ENCODE measurements at places on chromosomes 2 and 18.

DNA sequence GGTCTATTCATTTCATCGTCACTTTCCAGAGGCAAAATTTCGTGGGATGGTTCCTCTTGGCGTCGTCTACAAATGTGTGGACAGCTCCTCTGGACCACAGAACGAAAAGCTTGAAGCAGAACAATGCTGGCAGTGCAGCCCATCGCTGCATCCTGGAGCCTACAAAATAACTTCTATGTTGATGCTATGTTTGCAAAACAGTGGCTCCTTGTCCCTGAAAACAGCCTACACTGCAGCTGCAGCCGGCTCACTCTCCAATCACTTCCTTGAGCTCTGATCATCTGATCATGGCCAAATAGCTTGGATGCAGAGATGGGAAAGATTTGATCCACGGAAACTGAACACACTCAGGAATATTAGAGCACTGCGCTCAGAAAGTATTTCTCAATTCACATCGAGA is 60.0 kb downstream of the DOCK10 start:
- DNase-seq, result peak; percentile 49

DNA sequence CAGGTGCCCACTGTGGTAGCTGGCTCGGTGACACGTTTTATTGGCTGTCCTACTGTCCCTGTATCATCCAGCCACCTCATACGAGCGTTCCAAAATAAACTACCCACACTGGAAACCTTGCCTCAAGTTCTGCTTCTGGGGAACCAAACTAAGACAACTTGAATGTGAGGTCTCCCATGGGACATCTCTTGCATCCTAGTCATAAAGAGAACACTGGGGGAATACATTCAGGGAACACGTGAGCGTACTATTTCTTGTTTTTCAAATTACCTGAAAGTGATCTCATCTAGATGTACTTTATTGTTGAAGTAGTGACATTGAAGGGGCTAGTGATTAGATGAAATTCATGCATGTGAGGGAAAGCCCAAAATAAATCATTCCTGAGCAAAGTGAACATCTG is 15.0 kb downstream of the LYG2 start:
- DNase-seq, result no peak

GRCh38 chr2:104769096-104769495 is 84.8 kb upstream of the POU3F3 start:
- peak; percentile 49 for DNase-seq

DNA sequence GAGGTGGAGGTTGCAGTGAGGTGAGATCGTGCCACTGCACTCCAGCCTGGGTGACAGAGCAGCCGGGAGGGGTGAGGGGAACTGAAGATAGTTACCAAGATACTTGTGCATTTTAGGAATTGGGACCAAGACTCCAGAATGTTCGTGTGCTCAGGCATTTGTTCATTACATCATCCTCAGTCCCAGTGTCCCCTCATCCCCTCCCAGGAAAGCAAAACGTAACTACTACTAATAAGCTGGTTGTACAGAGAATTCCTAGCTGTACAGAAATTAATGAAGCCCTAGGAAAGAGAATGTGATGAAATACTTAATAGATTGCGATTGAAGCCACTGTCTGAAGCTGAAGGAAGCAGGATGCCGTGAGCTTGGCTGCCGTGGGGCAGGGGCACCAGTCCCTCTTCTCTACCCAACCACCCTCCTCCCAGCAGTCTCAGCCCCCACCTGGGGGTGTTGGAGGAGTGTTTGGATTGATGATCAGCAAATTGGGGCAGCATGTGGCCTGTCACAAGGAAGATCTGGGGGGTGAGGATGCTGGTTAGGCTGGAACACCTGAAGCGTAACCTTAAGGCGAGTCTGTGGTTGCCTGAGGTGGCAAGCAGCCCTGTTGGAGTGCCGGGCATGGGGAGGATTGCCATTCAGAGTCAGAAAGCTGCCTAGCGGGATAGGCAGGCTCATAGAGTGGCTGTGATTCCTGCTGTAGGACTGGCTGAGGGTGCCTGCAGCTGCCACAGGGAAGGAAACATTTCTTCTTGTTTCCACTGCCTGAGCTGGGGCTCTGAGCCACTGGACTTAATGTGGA is 140.9 kb downstream of the SH3RF3 start:
- DNase-seq, result no peak

- DNase-seq, result no peak
These were observed 44.8 kb downstream of the ASB18 start for GRCh38 chr2:236219411-236219810.

DNA sequence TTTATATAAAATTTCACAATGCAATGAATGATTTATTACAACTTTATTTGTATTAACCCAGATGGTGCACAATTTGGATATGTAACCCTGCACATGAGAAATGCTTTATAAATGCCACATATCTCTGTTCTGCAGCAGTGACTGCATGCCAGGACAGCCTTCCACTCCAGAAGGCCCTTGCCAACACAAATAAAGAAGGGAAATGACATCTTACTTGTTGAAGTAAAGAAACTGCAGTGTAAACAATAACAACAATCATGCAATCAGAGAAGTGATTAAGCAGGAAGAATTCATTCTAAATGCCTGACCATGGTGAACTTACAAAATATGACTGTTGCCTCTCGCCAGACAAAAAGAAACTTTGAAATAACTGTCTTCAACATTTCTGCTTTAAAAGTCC is 129.9 kb upstream of the CHST9 start:
- DNase-seq, result no peak

GRCh38 chr2:214410918-214411554 is at the start of gene VWC2L:
VWC2L (plus strand) TSS chr2:214411054; CDS start chr2:214414194, 3,140 bp downstream.
- DNase-seq, result peak; percentile 65

GRCh38 chr2:234444893-234445292 is 52.0 kb downstream of the ARL4C start:
- peak; percentile 59 for DNase-seq

GRCh38 chr2:22185251-22185650 is 1061.5 kb downstream of the TDRD15 start:
- DNase-seq, result no peak

GRCh38 chr2:137950238-137950637 is 14.0 kb upstream of the HNMT start:
- no peak for DNase-seq

DNA sequence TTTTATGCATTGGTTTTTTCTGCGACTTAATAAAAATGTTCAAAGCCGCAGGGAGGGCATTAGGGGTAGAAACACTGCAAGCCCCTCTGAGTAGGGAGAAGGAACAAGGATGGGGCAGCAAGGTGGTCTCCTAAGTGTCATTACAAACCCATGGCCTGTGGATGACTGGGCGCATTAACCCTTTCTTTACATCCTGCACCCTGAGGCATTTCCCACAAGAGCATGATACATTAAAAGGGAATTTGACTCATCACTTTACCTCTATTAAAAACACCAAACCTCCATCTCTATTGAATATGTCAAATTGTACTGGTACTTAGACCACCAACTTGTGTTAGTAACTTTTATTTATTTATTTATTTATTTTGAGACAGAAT is 112.5 kb downstream of the VIT start:
- no peak for DNase-seq

DNA sequence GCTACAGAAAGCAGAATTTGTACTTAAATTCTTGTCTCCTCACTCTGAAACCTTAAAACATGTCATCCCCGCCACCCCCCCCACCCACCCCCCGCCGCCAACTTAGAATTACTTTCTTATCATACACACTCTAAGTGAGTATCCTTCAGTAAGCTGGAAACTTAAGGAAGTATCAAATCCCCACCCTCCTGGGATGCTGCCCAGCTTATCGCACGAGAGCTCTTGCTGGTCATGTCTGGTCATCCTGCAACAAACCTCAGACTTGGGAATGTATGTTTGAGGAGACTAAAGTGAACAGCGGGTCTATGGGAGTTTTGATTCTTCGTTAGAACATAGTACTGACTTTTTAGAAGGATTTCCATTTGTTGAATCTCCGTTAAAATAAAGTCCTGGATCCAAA is 203.3 kb downstream of the PTGR3 start:
- peak; percentile 19 for DNase-seq

GRCh38 chr2:145166731-145167302 is 646.9 kb upstream of the ZEB2 start:
- peak; percentile 12 for DNase-seq

DNA sequence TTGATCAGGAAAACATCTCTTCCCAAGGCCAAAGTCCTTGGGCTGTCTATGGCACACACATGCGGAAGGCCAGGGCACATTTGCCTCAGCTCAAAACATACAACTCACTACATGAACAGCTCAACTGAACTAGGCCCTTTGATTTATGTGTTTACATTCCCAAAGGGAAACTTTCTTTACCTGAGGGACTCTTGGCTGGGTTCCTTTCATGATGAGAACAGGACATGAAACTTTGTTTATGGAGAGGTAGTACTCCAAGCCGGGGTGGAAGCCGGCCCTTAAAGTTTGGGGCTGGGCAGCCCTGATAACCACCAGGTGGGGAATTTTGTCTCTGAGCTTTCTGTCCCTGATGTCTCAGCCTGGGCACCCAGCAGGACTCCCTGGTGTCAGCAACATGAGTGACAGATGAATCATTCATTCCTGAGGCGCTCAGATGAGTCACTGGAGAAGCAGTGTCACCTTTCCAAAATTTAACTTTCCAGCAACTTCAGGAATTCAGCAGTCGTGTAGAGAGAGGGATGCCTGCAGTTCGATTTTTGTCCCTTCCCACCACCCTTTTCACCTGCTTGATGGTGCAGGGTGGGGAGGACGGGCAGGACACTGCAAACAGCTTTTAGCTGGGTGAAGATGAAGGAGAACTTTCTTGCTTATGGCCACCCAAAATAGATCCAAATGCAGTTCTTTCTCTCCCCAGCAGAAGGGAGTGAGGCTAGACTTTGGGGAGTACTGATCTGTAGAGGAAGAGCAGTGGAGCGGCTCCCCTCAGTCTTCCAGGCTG is 331.6 kb downstream of the DYSF start:
- DNase-seq, result peak; percentile 30

- peak; percentile 35 for DNase-seq
These were observed 102.5 kb downstream of the RIT2 start for GRCh38 chr18:43012951-43013350.

- DNase-seq, result no peak
These were observed 150.0 kb downstream of the DYSF start for GRCh38 chr2:71603311-71603811.

DNA sequence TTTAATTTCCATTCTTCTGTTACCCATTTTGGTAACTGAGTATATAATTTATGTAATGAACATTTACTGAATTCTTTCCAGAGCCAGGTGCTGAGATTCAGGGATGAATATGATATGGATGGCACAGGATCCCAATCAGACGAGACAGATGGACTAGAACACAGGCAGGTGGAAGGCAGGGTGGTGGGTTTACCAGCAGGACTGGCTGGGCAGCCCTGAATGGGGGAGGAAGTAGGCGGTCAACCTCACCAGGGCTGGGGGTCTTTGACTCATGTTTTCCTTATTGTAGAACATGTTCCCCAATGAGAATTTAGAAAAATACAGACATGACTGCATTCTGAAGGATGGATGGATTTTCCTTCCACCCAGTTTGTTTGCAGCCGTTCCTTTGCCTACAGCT is 80.3 kb downstream of the CIB4 start:
- DNase-seq, result no peak

GRCh38 chr18:48330016-48330991 is 78.9 kb downstream of the ZBTB7C start:
- DNase-seq, result peak; percentile 93

DNA sequence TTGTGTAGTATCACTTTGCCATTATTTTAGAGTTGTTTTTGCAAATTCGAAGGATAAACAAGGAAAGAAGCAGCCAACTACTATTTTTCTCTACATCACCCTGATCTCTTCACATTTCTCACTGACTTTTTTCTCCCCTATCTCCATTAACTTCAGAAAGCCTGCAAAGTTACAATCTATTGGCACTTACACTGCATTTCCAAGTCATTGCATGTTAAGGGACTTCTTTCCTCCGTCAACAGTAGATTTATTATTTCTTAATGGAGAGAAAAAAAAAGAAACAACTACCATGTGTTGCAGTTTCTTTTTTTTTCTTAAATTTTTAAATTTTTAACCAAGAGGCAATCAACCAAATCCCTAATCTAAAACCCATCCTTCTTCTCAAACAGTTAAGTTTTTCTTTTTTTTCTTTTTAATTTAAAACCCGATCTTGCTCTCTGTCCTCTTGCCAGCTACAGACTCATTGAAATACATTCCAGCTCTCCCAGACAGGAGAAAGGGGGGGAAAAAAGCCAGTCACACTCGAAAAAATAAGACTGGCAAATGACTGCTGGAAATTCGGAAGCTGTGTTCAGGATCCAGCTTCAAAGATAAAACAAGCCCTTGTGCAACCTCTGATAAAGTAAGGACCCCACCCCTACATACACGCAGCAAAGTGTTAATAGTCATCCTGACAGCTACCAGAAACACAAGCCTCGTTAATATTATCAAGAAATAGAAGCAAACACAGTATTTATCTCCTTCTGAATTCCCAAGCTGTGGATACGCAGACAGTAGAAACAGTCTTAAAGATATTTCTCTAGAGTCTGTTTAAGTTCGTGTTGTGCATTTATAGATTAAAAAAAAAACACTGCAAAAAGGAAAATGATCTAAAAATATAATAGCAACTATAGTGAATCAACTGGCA is 1.3 kb downstream of the LRRTM4 start:
- no peak for DNase-seq
